ENCODE measurements at places on chromosomes 12 and 14. TPM values are rescaled to one million over a fixed set of nuclear protein-coding genes. Genes with fewer than 3 reads are reported as not detected.

DNA sequence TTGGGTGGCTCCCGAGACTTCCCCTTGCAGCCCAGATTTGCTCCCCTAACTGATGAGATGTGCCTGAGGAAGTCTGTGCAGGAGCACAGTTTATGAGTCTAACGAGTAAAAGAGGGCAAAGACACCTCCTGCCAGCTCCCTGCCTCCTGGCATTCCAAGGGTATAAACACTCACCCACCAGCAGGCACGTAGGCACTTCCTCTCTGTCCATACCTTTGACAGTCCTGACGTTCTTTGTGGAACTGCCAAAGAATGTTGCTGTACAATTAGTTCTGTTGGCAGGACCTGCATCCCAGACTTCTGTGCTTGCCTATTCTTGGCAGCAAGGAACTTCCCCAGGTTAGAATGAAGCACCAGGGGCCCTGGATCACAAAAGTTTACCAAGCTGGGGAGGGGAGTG, 889.3 kb downstream of the BCL11B start:
- DNase-seq, result no peak

- DNase-seq, result no peak
Measured at GRCh38 chr14:67917006-67917405, 97.4 kb downstream of the RAD51B start.

DNA sequence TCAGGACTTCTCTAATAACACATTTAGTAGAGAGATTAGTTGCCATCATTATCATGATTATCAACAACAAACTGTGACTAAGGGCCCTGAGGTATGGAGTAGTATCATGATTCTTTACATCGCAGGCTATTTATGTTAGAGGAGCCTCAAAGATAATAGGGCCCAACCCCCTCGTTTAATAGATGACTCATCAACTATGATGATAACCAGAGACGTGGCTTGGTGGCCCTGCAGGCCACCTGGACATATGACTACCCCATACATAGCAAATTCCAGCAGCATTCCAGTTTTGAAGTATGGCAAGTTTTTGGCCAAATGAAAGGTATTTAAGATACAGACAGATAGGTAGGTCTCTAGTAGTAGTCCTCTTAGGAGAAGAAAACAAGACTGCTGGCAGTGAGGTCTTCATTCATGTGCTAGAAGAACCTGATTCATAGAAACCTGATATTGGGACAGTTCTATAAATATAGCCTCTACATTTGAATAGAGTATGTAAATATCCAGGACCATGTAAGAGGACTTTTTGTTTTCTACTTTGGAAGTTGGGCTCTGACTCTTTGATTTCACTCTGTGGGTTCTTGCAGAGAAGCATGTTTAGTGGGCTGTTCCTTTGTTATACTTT, 5.6 kb downstream of the RIC8B start:
- DNase-seq, result no peak

DNA sequence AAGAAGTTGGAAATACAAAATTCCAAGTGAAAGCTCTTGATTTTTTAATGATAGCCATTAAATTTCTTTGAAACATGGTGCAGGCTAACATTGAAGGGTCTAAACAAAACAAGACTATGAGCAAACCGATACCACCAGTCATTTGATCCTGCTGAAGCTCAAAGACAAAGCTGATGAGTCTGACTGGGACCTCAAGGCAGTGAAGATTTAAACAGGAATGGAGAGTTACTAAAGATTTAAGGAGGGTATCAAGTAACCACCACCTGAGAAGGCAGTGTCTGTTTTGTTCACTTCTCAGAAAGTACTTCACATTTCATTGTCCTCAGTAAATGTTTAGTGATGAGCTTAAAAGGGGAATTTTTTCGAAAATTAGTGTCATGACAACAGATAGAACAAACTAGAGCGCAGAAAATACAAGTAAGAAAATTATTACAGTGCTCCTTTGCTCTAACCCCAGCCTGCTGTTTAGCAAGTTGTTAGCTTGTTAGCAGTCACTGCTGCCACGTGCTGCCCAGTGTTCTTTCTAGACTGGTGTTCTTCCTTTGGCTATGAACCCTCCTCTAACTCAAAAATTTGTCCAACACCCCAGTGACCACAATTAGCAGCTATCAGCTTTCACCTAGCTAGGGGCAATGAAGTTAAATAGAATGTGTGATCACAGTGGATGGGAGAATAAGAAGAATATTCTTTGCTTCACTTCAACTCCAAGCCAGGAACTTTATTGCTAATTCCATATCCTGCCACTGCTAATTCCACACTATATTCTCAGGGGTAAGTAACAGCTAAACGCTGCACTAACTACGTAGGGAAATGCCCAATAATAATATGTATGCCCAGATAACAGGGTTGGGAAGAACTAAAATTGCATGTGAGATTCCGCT, 41.1 kb downstream of the YAF2 start:
- no peak for DNase-seq

DNA sequence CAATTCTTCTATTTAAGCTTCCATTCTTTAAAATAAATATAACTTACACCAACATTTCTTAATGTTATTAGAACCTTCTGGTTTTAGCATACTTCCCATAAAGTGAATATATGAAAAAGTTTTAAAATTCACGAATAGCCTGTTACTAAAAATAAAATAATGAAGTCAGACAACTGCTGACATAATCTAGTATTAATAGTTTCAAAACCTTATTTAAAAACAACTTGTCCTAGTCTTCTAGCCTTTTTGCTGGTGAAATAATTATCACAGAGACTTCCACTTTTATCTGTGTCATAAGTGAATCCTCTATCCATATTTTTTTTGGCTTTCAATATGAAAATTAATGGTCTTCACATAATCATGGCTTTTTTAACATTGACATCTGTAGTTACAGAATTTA, 93.8 kb upstream of the MON2 start:
- DNase-seq, result no peak

DNA sequence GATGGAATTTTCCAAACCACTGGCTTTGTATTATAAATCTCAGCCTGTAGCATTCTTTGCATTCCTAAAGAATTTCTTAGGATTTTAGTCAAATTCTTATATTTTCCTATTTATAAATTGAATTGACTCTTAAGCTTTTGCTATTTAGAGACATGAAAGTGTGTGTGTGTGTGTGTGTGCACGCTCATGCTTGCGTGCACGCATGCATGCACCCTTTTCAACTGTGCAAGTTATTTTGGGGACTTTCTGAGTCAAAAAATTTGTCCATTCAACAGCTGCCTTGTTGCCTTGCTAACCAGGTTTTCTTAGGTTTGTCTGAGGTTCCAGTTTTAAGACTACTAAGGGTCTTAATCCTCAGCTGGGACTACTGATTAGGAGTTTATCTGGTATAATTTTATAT, 42.6 kb downstream of the GPATCH2L start:
- no peak for DNase-seq

- DNase-seq, result peak; percentile 69
Measured at GRCh38 chr14:61598980-61599379, 96.3 kb upstream of the HIF1A start.

DNA sequence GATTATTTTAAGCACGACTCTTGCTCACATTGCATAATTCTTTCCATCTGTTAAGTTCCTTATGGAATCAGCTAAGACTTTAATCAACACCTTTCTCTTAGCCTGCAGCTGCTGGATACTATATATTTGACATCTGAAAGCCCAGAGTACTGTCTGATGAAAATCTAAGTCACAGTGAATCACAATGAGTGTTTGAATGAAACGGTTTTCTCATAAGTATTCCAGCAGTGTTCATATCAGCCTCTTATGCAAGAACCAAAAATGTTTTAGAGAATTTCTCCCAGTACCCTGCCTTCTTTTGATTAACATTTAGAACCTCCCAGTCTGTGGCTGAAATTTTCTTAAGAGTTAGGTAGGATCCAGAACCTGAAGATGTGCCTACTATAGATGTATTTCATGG, 55.6 kb downstream of the FRMD6 start:
- DNase-seq, result no peak

DNA sequence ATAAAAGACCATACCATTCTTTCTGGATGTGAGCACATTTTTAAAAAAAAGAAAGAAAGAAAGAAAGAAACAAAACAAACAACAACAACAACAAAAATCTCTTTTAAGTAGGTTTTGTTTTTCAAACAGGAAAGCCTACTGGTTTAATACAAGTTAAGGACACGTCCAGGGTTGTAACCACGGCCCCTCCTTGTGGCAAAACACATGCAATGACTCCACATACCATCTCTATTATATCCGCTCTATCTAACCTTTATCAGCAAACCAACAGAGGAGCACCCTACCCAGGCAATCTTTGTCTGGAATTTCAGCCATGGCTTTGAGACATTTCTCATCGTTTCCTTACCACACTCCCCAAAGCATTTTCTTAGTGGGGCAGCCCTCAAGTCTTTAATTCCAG, 360.5 kb upstream of the TMPO start:
- peak; percentile 69 for DNase-seq

DNA sequence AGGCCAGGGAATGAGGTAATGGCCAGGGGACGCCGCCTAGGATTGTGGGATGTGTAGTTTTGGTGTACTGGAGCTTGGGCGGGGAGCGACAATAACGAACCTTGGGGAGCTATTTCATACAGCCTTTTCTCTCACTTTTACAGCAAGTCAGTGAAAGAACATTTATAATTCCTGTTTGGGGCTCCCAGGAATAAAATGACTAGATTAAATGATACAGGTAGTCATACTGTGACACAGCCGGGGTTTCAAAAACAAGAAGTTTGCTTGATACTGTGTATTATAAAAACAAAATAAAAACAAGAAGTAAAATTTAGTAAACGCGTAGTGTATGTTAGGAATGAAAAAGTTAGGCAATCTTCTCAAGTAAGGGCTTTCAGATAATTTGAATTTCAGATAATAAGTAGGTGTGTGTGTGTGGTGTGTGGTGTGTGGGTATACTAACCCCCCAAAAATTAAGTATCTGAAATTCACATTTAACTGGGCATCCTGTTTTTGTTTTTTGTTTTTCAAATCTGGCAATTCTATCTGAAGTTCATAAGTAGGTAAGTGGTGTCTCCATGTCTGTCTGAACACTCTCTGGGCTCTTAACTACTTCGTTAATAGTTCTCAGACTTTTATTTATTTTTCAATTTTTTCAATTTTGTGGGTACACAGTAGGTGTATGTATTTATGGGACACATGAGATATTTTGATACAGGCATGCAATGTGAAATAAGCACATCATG, 458 bp upstream of the DCTN2 start:
- DNase-seq, result no peak

DNA sequence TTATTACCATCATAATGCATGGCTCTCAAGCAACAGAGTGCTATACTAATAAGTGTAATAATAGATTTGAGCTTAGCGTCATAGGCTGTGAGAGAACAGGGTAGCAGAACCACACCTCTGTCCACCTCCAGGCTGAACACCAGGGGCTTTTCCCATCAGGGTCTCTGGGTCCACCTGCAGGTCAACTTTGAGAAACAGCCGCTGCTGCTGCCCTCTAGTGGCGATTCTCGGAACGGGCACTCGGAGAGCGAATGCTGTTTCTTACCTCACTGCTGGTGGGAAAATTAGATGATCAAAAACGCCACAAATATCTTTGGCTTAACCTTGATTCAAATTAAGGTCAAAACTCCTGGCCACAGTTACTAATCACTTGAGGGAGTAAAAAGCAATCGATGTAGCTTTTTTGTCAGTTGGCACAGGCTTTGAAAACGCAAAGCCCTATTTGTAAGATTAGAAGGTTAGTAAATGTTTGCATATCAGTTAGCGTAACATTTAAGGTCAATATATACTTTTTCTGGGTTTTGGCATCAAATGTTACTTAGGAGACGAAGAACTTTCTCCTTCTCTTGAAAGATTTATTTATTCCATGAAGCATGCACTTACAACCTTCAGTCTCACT, 127.9 kb upstream of the TMEM132D start:
- peak; percentile 26 for DNase-seq

DNA sequence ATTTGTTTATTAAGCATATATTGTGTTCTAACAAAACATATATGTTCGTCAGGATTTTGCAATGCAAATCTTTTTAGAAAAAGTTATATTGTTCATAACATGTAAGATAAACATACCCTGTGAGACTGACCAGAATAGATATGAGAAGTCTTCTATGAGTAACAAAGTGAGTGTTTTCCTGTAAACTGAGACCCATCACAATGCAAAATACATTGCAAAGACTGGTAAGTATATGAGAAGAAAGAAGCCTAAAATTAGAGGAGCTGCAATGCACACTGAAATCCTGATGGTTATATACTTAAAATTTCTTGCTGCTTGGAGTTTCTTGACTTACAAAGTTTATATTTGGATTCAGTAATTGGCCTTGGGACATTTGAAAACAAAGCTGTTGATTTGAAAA, 6.0 kb downstream of the HMGA2 start:
- no peak for DNase-seq

GRCh38 chr12:67449591-67450052, 180.5 kb downstream of the CAND1 start:
- no peak for DNase-seq

- peak; percentile 23 for DNase-seq
Measured at GRCh38 chr14:53218161-53218560, 65.0 kb upstream of the DDHD1 start.

DNA sequence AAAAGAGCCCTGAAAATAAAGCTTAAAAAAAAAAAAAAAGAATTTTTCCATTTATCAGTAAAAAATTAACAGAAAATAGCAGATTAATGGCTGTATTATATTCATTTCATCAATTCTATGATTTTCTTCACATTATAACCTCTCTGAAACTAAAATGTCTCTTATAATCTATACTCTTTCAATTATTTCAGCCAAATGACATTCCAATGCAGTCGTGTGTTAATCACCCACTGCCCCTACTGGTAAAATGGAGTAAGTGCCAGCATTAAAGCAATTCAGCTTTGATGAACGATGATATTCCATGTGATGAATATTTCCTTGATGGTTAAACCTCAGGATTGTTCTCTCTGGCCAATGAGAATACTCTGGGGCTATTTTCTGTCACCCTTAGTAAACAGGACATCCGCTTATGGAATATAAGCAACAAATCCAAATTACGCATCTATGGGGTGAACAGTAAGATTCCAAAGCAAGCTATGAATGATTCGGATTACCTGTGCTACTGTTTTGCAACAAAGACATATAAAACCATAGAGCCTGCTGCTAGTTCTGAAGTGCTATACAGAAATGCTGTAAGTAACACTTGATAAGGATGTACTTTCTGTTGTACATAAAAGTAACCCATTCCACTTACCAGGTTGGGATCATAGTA, 20.3 kb upstream of the SYCP3 start:
- DNase-seq, result peak; percentile 14

GRCh38 chr14:97878727-97879126, 1081.5 kb downstream of the VRK1 start:
- peak; percentile 82 for DNase-seq

The RTL1 gene
- 3.6 TPM for total RNA-seq

The AICDA gene
- 0.96 TPM for total RNA-seq

The TMEM30B gene
- total RNA-seq, result 12.3 TPM

The PLEKHG7 gene
- total RNA-seq, result 8.2 TPM

The GPR84 gene
- total RNA-seq, result 2.9 TPM

The BHLHE41 gene
- 7.9 TPM for total RNA-seq

The NYNRIN gene
- 30.8 TPM for total RNA-seq

The SLC5A8 gene
- total RNA-seq, result 1.7 TPM
